ENCODE measurements at places on chromosomes 6 and 20.

GRCh38 chr20:35611482-35611881 is 4.1 kb upstream of the SPAG4 start:
- no peak for DNase-seq

- no peak for DNase-seq
Observed at GRCh38 chr20:24366336-24367004, 103.0 kb upstream of the SYNDIG1 start.

DNA sequence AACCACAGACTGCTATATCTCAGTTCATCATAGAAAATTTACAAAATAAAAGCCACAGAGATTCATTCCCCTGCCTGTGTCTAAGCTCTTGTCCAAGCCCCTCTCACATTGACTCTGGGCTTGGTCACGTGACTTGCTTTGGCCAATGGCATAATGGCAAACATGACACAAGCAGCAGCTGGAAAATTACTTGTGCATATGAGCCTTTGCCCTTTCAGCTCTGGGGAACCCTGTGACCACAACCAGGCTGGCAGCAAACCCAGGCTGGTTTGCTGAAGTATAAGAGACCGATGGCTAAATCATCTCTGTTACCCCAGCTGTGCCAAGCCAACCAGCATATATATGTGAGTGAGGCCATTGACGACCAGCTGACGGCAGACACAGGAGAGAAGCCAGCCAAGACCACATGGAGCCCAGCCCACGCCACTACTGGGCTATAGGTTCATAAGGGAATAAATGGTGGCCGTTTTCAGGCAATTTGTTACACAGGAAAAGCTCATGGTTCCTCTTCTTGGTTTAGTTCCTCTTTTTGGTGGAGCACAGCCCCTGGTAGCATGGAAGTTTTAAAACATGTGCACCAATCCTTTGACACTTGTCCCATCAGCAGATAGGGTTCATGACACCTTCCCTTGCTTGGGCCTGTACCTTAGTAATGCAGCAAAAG is 31.8 kb upstream of the RSPO4 start:
- DNase-seq: no peak

- DNase-seq: no peak
Observed at GRCh38 chr6:115896538-115897129, 164.1 kb downstream of the FRK start.

DNA sequence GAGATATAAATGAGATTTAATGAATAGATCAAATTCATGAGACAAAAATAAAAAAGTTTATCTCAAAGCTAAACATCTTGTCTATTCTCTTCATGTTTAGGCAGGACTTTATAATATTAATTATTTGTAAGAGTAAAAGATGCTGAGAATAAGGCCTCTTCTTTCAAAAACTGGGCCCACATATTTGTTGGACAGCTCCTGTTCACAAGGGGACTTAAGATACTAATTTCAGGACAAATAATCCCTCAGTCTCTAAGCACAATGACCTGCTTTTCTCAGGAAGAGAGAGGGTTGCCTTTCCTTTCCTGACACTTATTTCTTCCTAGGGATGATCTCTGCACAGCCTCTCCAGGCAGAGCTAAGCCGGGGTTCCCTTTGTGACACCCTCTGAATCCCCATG is 43.3 kb downstream of the NOX3 start:
- no peak for DNase-seq

DNA sequence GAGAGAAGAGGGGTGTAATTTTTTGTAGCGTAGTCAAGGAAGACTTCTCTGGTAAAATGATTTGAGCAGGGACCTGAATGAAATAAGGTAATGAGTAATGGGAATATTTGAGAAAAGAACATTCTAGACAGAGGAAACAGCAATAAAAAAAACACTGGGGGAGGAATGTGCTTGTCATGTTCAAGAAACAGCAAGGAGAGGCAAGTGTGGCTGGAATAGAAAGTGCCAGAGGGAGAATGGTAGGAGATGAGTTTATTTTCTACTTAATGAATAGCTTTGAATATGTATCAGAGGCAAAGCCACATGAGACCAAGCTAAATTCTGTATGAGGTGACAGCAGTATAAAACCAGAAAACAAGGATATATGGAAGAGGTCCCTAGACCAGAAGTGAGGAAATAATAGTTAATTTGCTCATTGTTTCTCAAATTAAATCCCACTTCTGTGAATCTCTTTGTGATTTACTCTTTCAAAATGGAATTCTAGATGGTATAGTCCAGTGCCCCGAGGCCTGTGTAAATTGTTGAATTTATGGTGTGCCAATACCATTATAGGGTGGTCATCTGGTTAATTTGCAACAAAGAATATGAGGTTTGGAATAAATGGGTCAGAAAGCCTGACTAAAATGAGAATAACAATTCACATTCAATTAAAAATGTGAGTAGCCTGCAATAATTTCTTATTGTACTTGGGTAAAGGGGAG is 170.2 kb downstream of the CDKAL1 start:
- DNase-seq: no peak

DNA sequence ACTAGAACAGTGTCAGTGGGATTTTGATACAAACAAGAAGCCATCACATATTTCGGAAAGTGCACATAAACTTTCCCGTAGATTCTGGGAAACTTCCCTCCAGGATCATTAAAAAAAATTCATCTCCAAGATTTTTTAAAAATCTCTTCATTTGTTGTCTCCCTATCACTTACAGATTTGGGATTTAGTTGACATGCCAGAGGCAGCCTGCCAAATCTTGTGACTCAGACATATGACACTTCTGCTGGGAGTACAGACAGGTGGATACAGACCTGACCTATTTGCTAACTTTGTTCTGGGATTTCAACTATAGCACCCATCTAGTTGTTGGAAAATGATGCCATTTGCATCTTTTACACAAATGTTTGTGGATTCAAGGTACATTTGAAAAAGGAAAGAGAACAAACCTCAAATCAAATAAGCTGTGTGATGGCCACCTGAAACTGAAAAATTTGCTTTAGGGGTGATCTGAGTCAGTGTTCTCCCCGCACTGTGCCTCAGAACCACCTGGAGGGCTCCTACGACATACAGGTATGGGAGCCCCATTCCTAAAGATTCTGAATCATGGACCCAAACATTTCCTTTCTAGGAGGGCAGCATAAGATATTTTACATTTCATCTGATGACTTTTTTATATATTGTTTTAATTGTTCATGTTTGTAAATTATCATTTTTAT is 21.9 kb upstream of the CD2AP start:
- DNase-seq: no peak

- no peak for DNase-seq
Observed at GRCh38 chr20:34579979-34580940, 21.7 kb downstream of the MAP1LC3A start.

DNA sequence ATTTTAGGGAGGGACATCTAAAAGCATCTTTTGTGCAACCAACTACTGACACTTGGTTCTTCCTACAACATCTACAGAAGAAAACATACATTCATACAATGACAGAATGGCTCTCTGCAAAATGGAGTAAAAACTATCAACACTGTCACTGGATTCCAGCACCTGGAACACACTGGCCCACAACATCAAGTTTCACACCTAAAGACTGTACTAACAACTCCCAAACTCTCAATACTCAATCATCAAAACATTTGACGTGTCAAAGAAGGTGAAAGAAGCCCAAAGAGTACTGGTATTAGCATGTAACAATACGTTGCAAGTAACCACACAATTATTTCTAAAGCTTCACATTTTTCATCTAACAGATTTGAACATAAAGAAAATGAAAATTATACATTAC is 2.1 kb downstream of the CPNE1 start:
- DNase-seq: no peak

DNA sequence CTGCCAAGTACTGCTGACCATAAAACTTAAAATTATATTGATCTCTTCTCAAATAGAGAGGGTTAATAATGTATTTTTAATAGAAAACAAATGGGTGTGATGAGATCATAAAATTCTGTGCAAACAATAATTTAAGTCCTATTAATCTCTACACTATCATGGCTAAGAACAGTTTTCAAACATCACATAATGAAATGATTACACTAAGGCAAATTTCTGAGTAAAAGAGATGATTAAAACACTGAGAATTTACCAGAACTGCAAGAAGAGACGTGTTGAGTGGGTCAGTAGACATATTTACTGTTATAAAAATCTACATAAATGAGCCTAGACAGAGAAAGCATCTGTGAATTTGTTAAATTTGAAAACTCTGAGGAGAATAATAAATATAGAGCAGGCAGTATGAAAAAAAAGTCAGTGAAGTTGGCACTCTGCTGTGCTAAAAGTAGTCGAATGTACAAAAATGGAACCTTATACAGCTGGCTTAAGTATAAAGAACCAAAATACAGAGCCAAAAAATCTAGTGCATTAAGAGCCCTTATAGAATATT is 302.6 kb upstream of the MANEA start:
- DNase-seq: no peak

- no peak for DNase-seq
Observed at GRCh38 chr6:89410788-89411144, 1.3 kb downstream of the RRAGD start.

- DNase-seq: no peak
Observed at GRCh38 chr6:71126506-71126905, 162.1 kb upstream of the OGFRL1 start.

GRCh38 chr20:13396826-13397225 is 175.8 kb downstream of the ISM1 start:
- DNase-seq: no peak

DNA sequence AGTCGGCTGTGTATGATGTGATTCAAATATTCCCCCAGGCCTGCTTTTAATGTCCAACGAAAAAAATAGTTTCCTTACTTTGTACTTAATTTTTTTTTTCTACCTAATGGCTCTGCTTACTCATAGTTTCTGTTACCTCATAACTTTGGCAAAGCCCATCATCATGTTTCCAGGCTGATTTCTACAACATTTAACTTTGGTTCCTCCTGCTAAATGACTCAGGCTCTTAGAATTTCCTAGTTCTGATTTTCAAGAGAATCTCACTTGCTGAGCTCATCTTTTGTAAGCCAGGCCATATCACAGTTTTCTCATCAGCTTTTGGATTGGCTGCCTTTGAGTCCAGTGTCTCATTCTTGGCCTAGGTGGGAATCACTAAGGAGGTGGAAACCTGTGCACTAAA is 323.1 kb downstream of the HDGFL1 start:
- DNase-seq: no peak
